Common myeloid progenitor, CD34-positive (primary cell): ENCODE measurements at places on chromosomes 1 and 21.

- no peaks in the 10 kb centered on the region for H3K36me3 ChIP-seq
- peaks cover 38% of the 10 kb centered on the region for H3K4me1 ChIP-seq
- no peak for DNase-seq
- H3K27me3 ChIP-seq = no peaks in the 10 kb centered on the region
Observed at GRCh38 chr1:7650801-7651200, 120.3 kb upstream of the VAMP3 start.

- H3K36me3 ChIP-seq = no peaks in the 10 kb centered on the region
- H3K27ac ChIP-seq = no peak overlapping the region
- no peak overlapping the region for H3K4me3 ChIP-seq
- no peaks in the 10 kb centered on the region for H3K27me3 ChIP-seq
- no peaks in the 10 kb centered on the region for H3K4me1 ChIP-seq
- DNase-seq = no peak
Observed at GRCh38 chr1:163421701-163422100, 99.9 kb downstream of the NUF2 start.

DNA sequence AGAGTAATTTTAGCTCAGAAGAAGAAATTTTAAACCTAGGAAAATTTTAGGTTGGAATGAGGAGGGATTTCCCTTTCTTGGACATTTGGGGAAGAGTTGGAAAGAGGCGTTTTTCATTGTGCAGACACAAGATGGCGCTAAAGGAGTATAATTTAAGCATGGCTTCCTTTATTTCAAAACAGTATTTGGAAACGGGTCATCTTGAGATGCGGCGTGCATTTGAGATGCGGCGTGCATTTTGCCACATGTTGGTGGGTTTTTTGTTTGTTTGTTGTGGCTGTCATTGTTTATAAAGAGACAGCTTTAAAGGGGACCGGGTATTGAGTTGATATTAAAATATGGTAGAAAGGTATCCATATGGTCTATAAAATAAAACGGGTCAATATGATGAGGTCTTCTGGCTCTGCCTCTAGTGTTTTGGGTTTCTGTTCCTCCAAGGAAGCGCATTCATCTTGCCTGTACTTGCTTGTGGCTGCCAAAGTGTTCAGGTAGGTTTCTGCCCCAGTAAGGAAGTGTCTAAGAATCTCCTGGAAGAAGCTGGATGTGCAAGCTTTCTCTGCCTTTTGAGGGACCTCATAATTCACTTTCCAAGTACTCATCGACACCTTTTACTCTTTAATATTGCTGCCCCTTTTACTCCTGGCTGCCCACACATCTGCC is 210.3 kb downstream of the SLC35F3 start:
- DNase-seq = peak; percentile 41
- H3K4me3 ChIP-seq = no peak overlapping the region
- no peaks in the 10 kb centered on the region for H3K27me3 ChIP-seq
- H3K27ac ChIP-seq = no peak overlapping the region
- H3K4me1 ChIP-seq = no peaks in the 10 kb centered on the region

GRCh38 chr21:34928637-34929036 is 120.5 kb downstream of the RUNX1 start:
- H3K27me3 ChIP-seq = no peaks in the 10 kb centered on the region
- DNase-seq = no peak
- H3K36me3 ChIP-seq = no peaks in the 10 kb centered on the region

DNA sequence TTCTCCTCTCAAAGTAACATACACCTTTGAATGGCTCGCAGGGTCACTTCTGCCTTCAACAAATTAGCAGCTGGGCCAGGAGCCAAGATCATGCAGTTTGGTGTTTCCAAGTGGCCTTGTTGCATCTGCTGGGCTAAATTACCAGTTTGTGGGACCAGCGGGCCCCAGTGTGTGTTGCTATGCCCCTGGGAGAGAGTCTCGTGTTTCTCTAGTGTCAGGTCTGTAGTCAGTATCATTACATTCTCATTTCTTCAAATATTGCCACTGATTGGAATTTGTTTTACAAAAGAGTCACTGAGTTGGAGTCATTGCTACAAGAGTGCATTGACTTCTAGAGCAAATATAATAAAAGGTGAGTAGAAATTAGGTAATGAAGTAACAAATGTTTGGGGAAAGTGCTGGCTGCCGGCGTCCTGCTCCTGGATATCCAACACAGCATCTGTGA is 35.5 kb downstream of the RHOU start:
- no peak overlapping the region for H3K4me3 ChIP-seq
- H3K27me3 ChIP-seq = peaks cover 5% of the 10 kb centered on the region
- no peak overlapping the region for H3K27ac ChIP-seq
- no peaks in the 10 kb centered on the region for H3K36me3 ChIP-seq
- DNase-seq = no peak

DNA sequence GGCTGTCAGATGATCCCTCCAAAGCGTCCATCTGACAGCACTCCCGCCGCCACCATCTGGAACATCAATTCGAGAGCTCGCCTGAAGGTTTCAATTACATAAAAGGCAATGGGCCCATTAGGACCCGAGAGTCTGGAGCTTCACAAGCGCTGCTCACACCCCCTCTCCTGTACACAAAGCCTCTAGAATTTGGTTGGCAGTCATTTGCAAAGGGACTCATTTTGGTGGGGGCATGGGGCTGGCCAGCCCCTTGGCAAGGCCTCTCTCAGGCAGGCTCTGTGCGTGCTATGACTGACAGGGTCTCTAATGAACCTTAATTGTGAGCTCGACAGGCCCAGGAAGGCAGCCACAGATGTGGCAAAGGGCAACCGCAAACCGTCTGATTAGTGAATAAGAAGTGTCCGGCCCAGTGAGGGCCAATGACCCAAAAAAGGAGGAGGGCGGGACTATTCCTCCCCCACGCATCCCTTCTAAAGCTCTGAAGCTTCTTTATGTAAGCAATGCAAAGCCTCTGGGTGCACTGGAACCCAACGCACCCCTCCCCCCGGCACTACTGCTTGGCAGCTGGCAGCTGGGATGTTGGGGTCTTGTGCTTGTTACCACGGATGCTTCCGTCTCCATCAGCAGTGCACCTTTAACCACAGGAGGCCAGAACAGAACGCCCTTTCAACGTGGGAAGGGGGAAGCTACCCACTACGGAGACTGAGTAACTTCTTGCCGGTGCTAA is 79.4 kb downstream of the CAPZB start:
- no peak overlapping the region for H3K4me3 ChIP-seq
- H3K27ac ChIP-seq = no peak overlapping the region
- DNase-seq = no peak
- peaks cover 11% of the 10 kb centered on the region for H3K36me3 ChIP-seq
- H3K4me1 ChIP-seq = no peaks in the 10 kb centered on the region
- H3K27me3 ChIP-seq = no peaks in the 10 kb centered on the region

DNA sequence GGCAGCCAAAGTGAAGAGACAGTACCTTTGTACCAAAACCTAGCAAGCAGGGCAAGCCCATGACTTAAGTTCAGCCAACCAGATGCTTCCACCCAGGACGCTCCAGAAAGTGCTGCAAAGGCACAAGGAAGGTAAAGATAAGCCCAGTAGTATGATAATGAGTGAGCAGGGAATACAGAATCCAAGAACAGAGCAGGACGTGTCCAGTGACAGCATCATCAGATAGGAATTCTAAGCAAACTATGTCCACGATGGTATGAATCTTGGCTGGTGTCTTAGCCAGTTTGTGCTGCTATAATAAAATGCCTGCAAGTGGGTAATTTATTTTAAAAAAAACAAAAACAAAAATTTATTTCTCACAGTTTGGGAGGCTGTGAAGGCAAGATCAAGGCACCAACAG is 13.6 kb downstream of the GJA4 start:
- no peak overlapping the region for H3K27ac ChIP-seq
- no peak for DNase-seq
- no peaks in the 10 kb centered on the region for H3K4me1 ChIP-seq
- H3K4me3 ChIP-seq = no peak overlapping the region
- no peaks in the 10 kb centered on the region for H3K36me3 ChIP-seq

GRCh38 chr1:229716069-229716468 is 90.0 kb downstream of the URB2 start:
- no peaks in the 10 kb centered on the region for H3K27me3 ChIP-seq
- no peak overlapping the region for H3K4me3 ChIP-seq
- no peaks in the 10 kb centered on the region for H3K4me1 ChIP-seq
- no peaks in the 10 kb centered on the region for H3K36me3 ChIP-seq
- DNase-seq = no peak
- no peak overlapping the region for H3K27ac ChIP-seq

DNA sequence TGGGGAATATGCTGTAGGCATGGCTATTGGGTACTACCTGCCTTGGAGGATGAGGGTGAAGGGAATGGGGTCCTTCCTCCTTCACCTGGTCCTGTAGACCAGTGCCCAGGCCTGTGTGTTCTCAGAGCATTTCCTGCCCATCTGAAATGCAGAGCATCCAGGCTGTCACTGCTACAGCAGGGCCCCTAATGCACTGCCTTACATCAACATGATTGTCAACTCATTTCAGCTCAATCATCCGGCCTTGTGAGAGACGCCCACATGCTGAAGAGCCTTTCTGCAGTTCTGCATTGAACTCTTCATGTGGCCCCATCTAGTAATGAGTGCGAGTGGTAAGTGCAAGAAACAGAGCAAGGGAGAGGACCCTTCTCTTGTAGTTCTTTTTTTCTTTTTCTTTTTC is 39.8 kb upstream of the SRP9 start:
- no peaks in the 10 kb centered on the region for H3K36me3 ChIP-seq
- no peak overlapping the region for H3K27ac ChIP-seq
- H3K4me3 ChIP-seq = no peak overlapping the region
- H3K4me1 ChIP-seq = no peaks in the 10 kb centered on the region

- H3K36me3 ChIP-seq = no peaks in the 10 kb centered on the region
- no peak for DNase-seq
- H3K4me1 ChIP-seq = no peaks in the 10 kb centered on the region
- no peak overlapping the region for H3K27ac ChIP-seq
Observed at GRCh38 chr1:225888289-225888897, 553 bp downstream of the LEFTY1 start.
